ENCODE measurements at places on chromosomes 3 and 15.

- DNase-seq: no peak
Measured at GRCh38 chr3:90136456-90137191, 1029.2 kb downstream of the EPHA3 start.

GRCh38 chr15:74854453-74855022 is 11.6 kb upstream of the ULK3 start:
- no peak for DNase-seq

DNA sequence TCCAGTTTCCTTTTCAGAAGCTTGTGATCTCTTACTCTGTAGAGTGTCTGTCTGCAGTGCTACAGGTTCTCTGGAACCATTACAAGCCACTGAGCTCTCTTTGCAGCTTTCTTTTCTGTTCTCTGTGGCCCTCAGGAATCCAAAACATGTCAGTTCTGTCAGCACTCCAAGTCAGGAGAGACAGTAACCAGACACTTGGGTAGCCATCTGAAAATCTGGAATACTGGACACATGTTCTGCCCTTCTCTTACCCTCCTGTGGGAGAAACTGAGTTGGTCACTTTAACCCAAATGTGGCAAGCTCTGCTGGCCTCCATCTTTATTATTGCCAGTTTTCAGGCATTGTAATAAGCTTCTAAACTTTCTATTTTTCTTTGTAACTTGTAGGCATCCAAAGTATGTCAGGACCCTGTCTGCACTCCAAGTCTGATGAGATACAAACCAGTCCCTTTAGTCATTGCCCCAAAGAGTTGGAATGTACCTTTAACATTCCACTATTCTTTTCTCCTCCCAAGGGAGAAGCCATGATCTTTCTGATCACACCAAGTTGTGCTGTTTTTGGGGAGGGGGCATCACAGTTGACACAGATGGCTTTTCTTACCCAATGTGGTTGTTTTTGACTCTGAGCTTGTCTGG is 183.7 kb downstream of the DPH6 start:
- no peak for DNase-seq

- DNase-seq: no peak
Measured at GRCh38 chr3:133278260-133279043, 121.4 kb upstream of the BFSP2 start.

GRCh38 chr3:58150810-58151199 is 60.0 kb downstream of the DNASE1L3 start:
- no peak for DNase-seq

DNA sequence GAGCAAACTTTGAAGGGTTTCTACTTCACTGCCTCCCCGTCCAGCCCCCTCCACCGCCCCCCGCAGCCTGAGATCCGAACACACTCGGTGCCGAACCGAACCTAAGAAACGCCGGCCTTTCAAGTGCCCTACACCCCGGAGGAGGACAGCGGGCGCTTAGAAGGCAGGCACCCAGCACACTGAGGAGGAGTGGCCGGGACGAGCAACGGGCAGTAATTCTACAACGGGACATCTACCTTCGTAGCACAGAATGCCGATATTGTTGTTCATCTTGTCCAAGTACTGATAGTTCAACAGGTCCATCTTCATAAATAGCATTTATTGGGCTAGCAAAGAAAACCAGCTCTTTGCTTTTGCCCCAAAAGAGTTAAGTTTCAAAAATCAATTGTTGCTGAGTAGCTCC is 513 bp downstream of the VGLL4 start:
- DNase-seq: no peak

DNA sequence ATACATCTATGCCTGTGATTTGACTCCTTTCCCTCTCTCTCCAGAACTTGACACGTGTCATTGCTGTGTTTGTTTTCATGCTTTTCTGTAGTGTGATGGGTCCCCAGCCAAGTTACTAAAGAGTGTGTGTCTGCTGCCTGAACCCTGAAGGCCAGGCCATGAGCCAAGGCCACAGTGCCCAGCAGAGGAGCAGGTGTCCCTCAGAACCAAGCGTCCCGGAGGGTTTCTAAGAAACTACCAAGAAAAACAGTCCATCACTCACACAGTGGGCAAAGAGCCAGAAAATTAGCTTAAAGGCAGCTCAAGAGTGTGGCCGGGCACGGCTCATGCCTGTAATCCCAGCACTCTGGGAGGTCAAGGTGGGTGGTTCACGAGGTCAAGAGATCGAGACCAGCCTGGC is 35.2 kb downstream of the FBXO45 start:
- no peak for DNase-seq

DNA sequence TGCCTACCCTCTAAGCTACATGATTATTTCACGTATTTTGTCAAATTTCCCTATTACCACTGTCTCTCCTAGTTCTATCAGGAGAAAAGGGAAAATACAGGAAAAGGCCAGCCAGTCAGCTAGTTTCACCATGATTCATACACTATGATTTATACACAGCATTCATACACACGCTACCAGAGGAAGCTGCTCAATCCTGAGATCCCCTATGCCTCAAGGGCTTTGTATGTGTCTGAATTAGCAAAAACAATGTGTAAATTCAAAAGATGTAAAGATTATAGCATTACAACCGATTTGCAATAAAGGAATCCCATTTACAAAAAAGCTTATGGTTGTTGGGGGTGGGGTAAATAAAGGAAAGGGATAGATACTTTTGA is 3.1 kb upstream of the ACKR4 start:
- DNase-seq: no peak

DNA sequence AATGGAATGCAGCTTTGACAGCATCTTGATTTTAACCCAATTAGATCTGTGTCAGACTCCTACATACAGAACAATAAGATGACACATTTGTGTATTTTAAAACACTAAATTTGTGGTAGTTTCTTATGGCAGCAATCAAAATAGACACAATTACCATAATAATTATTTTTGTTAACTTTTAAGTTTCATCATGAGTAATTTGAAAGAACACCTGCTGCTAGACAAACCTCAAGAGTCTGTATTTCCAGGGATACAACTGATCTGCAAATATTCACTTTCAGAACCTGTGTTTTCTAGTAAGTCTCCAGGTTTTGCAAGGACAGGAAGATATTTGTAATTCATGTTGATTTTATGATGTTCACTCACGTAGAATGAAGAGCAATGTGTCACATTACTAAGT is 736.8 kb downstream of the DIPK2A start:
- DNase-seq: no peak

GRCh38 chr3:18988614-18989229 is 159.6 kb upstream of the KCNH8 start:
- DNase-seq: peak; percentile 32

- DNase-seq: no peak
Measured at GRCh38 chr15:99480016-99480810, 85.6 kb upstream of the MEF2A start.

- DNase-seq: peak; percentile 22
Measured at GRCh38 chr3:50204804-50205412, at the start of gene SLC38A3. TSS of gene SLC38A3 (plus strand) at chr3:50205271. CDS start at chr3:50214200, 8,929 bp downstream.

GRCh38 chr15:39657181-39657580 is 76.3 kb downstream of the THBS1 start:
- no peak for DNase-seq

GRCh38 chr15:68612979-68613740 is 34.4 kb downstream of the CORO2B start:
- no peak for DNase-seq

- no peak for DNase-seq
Measured at GRCh38 chr3:4150816-4151215, 152.4 kb upstream of the SETMAR start.

DNA sequence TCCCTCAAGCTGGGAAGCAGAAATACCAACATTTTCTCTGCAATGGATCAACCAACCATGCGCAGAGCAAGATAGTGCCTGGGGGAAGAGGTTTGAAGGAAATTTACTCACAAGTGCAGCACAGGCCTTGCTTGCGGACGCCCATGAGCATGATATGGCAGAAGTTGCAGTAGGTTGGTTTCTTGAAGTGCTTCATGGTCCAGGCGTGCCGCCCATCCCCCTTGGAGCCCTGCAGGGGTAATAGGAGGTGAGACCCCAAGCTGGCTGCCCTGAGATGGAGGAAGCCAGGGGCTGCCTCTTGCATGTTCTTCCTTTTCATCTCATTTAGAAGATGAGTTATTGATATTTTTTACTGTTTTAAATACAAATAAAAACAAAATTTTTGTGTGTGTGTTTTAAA is 86.6 kb downstream of the DGKG start:
- DNase-seq: no peak

DNA sequence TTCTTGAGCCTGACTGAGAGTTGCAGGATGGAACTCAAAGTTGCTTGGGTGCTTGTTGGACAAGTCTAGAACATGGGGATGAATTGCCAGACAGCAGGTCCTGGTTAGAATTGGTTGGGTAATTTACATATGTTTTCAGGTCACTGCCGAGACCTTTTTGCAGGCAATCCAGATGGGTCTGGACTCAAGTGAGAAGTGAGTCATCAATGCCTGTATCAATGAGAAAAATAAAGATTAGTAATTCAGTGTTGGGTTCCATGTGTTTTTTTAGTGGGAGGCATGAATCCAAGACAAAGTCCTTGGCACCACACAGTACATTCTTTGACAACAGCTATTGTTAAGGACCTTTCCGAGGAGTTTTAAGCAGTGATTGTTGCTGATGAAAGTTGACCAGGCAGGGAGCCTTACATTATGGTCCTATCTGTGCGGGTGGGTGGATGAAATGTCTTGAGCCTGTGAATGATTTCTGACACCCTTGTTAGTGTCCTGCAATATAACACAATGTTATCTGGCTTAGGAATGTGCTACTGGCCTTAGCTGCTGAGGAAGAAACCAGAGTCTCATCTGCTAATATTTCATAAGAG is 77.7 kb downstream of the CRYGS start:
- DNase-seq: no peak

- DNase-seq: no peak
Measured at GRCh38 chr3:189103208-189103607, 68.6 kb upstream of the TPRG1 start.

DNA sequence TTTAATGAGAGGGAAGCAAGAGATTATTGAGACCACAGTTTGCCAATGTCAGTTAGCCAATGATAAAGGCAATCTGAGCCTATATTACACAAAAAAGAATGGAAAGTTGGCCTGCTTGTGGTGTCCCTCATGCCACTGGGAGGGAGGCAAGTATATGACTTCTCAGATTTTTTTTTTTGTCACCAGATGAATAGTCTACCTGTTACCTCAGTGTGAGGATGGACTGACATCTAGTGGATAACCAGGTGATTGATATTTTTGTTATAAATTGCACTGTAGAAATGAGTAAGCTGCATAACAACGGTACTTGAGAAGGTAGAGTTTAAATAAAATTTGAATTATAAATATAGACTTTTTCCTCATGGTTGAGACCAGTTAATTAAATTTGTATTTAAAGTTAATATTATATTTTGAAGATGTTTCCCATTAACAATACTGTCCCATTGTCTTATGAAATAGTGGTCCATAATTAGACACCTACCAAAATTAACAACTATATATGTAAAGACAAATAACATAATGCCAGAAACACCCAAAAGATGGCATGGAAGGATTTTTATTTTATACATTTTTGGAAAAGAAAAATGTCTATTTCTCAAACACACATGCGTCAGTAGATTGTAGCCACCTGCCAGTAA is 237.8 kb upstream of the GADL1 start:
- no peak for DNase-seq

GRCh38 chr3:30142946-30143345 is 463.5 kb upstream of the TGFBR2 start:
- DNase-seq: no peak

DNA sequence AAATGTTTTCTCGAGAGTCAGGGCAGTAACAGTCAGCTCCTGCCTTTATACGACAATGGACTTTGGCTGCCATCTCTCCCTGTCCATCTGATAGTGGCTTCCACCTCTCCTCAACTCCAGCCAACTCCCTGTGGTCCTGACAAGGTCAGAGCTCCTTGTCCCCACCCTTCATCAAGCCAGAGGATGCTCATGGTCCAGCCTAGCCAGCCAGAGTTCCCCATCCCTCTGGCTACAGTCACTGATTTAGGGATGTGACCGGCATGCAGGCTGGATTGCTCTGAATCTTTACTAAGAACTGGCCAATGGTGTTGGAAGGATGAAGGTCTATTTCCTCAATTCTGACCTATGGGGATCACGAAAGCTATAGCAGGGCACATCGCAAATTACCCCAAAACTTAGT is 156.1 kb downstream of the OR4M2 start:
- no peak for DNase-seq

DNA sequence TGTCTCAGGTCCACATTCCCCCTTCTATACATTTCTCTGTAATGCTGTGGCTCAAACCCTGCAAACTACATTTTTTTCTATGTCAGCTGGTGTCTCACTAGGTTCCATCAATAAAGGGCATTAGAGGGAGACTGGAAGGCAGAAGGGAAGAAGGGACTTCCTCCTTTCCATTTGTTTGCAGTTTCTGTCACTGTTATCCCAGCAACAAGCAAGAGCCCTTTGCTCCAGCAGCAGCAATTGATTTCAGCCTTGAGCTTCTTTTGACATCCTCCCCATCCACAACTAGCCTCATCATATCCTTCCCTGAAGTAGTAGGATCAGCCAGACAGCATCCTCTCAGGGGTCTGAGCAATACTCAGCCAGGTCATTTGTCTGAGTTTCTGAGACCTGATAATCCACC is 5.3 kb upstream of the NCK1 start:
- DNase-seq: no peak

DNA sequence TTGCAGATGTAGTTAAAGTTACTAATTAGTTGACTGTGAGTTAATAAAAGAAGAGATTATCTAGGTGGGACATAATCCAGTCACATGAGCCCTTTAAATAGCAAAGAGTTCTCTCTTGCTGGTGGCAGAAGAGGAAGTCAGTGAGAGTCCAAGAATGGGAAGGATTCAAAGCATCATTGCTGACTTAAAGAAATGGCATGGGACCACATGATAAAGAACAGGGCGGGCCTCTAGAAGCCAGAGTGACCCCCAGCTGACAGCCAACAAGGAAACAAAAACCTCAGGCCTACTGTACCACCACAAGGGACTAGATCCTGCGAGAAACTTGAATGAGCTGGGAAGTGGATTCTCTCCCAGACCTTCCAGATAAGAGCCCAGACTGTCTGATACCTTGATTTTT is 447.2 kb upstream of the CCDC54 start:
- no peak for DNase-seq

DNA sequence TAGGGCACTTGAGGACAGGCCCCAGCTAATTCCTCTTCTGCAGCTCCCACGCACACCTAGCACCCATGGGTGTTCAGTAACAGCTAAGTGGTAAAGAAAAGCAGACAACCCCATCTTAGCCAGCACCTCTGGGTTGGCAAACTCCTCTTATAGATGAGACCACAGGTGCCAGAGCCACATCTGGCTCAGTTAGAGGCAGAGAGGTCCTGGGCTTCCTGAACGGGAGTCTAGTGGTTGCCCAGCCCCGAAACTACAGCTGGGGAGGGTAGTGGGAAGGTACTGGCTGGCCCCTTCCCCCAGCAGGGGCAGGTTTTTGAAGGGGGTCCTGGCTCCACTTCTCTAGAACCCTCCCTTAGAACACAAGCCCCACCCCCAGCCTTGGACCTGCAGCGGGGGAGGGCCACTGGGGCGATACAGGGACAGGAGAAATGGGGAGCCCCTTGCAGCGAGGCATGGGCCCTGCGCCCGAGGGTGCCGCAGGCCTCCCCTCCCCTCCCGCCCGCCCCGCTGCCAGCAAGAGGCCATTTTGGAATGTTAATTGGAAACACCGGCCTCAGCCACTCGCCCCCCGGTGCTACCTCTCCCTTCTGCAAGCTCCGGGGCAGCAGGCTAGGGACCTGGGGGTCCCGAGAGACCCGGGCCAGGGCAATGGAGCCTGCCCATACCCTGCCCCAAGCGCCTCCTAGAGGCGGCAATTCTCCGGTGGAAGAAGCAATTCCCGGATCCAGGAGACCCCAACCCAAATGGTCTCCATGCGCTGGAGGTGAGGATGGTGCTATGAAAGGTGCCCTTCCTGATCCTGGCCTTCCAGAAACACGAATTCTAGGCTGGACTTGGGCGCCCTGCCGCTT is 1.5 kb downstream of the DUSP7 start:
- DNase-seq: no peak
